ENCODE measurements at places on chromosomes 7 and 10.

GRCh38 chr10:50336140-50336539 is 84.8 kb upstream of the ASAH2 start:
- no peak for DNase-seq

DNA sequence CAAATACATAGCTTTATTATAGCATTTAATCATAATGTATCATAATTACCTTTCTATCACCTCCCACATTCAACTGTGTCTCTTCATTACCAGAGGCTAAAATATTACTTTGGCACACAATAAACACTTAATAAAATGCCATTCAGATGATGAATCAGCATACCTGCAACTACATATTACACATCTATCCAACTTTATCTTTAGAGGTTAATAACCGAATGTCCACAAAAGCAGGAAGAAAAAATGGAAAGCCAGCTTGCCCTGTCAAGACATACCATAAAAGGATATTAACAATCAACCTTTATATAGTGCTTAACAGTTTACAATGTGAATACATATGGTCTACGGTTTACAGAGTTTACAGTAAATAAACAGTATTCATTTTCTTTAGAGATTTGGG is 12.7 kb downstream of the CACUL1 start:
- no peak for DNase-seq

- DNase-seq = no peak
These were observed 154.5 kb downstream of the CRPPA start for GRCh38 chr7:16266877-16267276.

DNA sequence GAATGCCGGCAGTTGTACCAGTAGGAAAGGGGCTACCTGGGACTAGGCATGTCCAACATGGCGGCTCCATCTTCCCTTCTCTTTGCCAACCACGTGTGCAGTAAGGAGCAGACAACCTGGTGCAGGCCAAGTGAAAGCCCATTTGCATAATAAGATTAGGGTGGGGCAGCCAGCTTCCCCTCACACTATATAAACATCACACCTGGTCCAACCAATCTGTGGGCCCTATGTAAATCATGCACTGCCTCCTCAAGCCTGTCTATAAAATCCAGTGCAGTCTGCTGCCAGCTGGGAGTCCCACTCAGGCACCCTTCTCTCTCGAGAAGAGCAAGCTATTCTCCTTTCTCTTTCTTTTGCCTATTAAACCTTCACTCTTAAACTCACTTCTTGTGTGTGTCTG is 429.3 kb downstream of the CALN1 start:
- DNase-seq = no peak

DNA sequence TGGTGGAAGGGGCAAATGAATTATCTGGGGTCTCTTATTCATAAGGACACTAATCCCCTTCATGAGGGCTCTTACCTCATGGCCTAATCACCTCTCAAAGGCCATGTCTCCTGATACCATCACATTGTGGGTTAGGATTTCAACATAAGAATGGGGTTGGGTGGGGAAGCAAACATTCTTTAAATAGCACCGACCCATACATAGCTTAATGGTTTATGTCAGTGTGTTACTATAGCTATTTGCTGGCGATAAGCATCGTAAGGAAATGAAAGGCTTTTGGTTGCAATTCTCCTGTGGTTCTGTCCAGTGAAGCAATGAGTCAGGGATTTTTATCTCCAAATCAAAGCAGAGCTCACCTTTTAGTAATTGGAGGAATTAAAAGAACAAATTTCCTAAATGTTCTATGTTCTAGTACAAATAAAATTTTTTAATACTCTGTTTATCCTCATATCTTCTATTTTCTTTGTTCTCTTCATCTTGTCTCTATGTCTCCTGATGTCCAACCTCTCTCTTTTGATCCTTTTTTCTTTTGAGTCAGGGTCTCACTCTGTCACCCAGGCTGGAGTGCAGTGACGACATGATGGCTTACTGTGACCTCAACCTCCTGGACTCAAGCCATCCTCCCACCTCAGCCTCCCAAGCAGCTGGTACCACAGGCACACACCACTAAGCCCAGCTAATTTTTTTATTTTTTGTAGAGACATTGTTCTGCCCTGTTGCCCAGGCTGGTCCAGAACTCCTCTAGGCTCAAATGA is 57.0 kb upstream of the GLCCI1 start:
- peak; percentile 85 for DNase-seq

DNA sequence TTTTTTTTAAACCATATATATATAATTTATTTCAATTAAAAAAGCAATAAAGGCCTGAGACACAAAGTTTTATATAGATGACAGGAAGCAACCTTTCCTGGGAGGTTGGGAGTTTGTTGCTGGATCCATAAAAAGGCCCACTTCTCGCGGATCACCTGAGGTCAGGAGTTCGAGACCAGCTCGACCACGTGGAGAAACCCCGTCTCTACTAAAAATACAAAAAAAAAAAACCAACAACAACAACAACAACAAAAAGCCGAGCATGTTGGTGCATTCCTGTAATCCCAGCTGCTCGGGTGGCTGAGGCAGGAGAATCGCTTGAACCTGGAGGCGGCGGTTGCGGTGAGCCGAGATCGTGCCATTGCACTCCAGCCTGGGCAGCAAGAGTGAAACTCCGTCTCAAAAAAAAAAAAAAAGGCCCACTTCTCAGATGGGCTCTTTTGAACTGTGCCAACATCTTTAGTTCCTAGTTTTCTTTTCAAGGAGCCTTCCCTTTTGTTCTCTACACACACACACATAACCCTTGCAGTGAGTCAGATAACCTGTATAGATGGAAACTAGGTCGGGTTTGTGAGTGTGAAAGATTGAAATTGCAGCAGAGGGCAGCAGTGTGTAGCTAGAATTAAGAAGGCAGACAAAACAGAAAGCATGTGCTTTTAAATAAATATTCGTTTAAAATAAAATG is 1.2 kb upstream of the SMNDC1 start:
- DNase-seq = peak; percentile 86

- no peak for DNase-seq
These were observed 3.9 kb upstream of the SPAG6 start for GRCh38 chr10:22341190-22341925.

DNA sequence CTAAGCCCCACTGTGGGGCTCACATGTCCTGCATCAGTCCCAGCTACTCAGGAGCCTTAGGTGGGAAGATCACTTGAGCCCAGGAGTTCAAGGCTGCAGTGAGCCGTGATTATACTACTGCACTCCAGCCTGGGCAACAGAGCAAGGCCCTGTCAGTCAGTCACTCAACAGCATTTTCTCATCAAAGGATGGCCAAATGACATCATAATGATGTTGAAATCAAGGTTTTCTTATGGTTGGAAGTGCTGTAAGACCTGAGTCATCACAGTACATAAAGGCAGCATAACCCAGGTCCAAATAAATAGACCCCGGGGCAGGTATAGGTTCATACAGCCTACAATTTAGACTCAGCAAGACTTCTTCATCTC is 341.1 kb downstream of the PARD3 start:
- peak; percentile 43 for DNase-seq

DNA sequence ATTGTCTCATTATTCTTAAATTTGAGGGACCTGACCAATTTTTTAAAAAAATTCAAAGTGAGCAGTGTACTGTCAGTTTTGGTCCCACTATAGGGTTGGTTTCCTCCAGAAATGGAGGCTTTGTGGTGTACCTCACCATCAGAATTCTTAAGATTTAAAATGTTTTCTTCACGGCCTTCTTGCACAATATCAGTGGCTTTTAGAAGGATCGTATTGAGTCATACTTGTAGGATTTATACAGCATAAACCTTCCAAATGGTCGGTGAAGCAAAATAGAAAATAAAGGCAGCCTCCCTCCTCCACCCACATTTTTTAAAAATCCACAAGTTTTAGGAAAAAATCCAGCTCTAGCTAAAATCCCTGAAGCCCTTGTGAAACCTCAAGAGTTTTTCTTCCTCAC is 126.4 kb downstream of the RNLS start:
- DNase-seq = peak; percentile 74

DNA sequence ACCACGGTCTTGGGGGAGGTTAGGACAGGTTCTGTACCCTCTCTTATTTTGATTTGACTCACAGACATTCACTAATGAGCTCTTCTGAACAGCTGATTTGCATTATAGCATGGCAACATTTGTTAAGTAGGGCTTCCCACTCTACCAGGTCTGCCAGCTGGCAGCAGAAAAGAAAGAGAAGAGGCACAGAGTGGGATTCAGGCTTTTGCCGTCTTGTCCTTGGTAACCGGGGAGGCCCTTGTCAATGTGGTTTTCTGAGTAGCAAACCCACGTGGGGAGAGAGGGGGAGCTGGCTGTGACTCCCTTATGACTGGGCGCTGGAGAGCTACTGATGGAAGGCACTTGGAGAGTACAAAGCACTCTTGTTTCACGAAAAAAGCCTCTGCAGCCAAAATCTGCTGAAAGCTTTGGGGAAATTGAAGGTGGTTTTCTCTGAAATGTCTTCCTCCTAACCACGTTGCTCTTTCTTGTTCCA is 355.3 kb upstream of the GALNT17 start:
- peak; percentile 62 for DNase-seq

DNA sequence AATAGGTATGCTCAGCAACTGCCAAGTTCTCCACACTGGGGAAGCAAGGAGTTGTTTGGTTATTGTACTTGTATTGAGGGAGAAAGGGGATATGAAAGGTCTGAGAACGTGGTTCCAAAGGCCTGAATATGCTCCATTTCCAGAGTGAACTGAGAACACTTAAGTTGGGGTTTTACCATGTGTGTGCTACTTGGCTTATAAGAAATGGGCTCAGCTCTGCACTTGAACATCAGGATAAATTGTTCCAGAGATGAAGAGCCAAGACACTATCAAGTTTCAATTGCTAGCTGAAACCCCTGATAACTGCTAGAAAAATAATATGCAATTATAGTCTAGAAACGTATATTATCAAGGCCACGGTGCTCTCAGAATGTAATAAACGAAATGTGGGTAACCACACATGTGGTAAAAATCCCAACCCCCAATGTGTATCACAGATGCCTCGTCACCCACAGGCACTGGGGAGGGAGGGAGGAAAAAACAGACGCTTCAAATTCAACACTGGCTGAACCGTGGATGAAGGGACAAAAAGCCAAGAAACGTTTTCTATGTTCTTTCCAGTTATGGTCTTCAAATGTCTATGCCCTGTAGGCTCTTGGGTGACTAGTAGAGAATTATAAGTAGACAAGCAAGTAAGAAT is 16.3 kb downstream of the ELMO1 start:
- DNase-seq = no peak

DNA sequence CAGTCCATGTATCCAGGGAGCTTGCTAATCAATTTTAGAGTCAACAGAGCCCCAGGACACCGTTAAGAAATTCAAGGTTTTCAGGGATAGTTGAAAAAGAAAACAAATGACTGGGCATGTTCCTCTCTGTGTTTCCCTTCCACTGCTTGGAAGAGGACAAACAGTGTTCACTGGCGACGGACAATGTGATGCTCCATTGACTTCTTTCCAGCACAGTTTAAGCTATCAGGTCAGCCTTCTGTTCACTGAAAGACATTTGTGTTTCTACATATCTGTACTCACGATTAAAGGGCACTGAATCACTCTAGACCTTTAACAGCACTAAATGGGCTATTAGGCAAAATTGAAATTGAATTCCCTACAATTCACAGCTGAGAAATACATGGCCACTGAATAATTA is 123.6 kb downstream of the RNLS start:
- DNase-seq = no peak

- no peak for DNase-seq
These were observed 9.5 kb downstream of the CPED1 start for GRCh38 chr7:120997882-120998474.

DNA sequence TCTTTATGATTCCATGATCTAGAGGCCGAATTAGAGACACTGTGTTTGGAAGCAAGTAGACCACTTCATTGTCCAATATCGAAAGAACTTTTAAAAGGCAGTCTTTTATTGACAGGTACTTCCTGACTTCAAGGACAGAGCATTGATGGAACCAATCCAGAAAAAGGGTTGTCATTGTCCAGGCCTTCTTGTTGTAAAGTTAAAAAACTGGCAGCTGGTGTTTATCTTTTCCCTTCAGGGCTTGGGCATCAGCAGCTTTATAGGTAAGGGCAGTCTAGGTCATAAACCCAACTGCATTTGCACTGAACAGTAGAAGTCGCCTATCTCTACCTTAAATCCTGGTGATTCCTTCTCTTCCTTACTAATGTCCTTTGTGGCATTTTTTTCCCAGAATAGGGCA is 95.6 kb downstream of the ST7 start:
- no peak for DNase-seq

DNA sequence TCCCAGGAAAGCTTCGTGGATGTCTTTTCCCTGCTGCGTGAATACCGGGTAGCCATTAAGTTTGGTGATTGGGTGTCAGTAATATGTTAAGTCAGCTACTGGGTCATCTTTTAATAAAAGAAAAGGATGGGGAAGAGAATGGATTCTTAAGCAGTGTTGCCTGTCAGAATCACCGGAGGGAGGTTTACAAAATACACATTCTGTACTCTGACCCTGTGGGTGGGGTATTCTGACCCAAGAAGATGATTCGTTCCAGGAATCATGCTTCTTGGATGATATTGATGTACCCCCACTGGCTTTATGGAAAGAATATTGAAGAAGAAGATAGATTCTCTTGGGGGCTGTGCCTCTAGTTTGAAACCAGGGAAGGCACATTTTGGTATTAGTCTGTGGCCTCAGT is 18.3 kb downstream of the SGPL1 start:
- no peak for DNase-seq

GRCh38 chr10:88082391-88082790 is 219.0 kb downstream of the PTEN start:
- DNase-seq = no peak

DNA sequence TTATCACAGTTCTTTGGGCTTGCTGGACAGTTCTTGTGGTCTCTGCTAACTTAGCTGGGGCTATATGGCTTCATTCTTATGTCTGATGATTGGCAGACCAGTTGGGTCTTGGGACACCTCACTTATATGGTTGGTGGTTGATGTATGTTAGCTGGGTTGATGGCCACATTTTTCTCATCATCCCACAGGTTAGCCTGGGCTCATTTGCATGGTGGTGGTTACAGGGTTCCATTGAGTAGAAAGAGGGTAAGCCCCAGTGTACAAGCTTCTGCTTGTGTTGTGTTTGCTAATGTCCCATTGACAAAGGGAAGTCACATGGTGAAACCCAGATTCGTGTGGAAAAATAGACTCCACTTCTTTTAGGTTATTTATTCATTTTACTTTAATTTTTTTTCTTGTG is 40.6 kb downstream of the TMEM60 start:
- DNase-seq = no peak

- DNase-seq = peak; percentile 88
These were observed 35.6 kb upstream of the SPDYE3 start for GRCh38 chr7:100271716-100272537.

GRCh38 chr7:26202019-26202990 is 760 bp downstream of the CBX3 start:
- DNase-seq = peak; percentile 51

GRCh38 chr10:10975647-10976046 is 42.0 kb upstream of the CELF2 start:
- no peak for DNase-seq

- no peak for DNase-seq
These were observed 179.3 kb downstream of the HECW1 start for GRCh38 chr7:43291789-43292188.
